NCI-H1417 (cell line): ENCODE measurements at places on chromosomes 7 and 10.

DNA sequence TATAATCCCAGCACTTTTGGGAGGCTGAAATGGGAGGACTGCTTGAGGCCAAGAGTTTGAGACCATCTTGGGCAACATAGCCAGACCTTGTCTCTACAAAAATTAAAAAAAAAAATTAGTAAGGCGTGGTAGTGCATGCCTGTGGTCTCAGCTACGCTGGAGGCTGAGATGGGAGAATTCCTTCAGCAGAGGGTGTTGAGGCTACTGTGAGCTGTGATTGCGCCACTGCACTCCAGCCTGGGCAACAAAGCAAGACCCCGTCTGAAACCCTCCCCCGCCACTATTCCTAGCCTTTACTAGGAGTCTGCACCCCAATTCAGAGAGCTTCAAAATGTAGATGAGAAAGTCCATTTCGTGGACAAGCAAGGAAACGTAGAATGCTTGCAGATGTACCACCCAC lies 95.2 kb downstream of the PRPF18 start:
- DNase-seq: no peak

- DNase-seq: no peak
Measured at GRCh38 chr7:945147-945555, 9.3 kb downstream of the ADAP1 start.

- DNase-seq: no peak
Measured at GRCh38 chr7:123346766-123347165, 147.0 kb upstream of the SLC13A1 start.

GRCh38 chr7:19101472-19101871 lies 16.0 kb downstream of the TWIST1 start:
- DNase-seq: no peak

- DNase-seq: no peak
Measured at GRCh38 chr7:102030696-102031095, 213.3 kb downstream of the CUX1 start.

DNA sequence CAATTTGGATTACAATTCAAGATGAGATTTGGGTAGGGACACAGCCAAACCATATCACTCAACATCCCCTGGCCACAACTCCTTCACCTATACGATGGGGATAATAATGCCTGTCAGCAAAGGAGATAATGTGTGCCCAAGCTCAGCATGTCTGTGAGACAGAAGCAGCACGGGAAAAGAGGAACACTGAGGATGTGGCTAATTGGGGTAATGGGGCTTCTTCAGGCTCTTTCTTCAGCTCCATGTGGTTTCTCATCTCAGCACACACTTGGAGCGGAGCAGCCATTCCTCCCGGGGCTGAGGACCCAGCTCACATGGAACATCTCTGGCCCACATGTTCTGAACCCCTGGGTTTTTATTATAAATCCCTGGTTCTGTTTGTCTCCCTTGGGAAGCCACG lies 136.0 kb upstream of the NAMPT start:
- DNase-seq: no peak

DNA sequence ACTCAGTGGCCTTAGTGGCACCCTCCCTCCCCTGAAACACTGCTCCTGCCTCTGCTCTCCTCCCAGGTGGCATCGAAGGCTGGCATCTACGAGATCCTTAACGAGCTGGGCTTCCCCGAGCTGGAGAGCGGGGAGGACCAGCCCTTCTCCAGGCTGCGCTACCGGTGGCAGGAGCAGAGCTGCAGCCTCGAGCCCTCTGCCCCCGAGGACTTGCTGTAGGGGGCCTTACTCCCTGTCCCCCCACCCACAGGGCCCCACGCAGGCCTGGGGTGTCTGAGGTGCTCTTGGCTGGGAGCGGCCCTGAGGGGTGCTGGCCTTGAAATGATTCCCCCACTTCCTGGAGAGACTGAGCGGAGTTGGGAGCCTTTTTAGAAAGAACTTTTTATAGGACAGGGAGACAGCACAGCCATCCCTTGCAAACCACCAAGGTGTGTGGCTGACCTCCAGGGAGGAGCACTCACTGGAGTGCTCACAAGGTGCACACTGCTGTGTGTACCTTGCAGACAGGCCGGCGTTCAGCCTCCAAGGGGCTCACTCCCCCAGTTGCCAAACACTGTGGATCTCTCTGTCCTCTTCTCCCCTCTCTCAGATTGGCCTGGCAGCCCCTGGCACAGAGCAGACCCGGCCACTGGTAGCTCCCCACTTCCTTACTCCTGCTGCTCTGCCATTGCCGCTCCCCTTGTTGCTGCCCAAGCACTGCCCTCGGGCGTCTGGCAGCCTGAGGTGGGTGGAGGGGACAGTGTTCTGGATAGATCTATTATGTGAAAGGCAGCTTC lies 35.8 kb downstream of the PRF1 start:
- no peak for DNase-seq

- DNase-seq: peak; percentile 52
Measured at GRCh38 chr7:126840869-126841268, 411.9 kb downstream of the GRM8 start.

DNA sequence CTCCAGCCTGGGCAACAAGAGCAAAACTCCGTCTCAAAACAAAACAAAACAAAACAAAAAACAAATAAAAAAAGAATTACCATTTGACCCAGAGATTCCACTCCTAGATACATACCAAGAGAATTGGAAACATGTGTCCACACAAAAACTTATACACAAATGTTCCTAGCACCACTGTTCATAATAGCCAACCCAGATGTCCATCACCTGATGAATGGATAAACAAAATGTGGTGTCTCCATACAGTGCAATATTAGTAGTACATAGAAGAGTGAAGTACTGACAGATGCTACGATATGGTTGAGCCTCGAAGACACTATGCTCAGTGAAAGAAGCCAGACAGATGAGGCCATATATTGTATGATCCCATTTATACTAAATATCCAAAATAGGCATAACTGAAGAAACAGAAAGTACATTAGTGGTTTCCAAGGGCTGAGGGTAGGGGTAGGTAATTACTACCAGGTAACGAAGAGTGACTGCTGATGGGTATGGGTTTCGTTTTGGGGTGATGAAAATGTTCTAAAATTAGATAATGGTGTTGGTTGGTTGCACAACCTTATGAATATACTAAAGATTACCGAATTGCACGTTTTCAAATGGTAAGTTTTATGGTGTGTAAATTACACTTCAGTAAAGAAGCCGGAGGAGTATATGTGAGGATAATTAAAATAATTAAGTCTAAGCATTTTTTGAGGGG lies 20.0 kb downstream of the MYO1G start:
- no peak for DNase-seq

GRCh38 chr7:5705318-5705717 lies 76.1 kb downstream of the RNF216 start:
- DNase-seq: no peak

DNA sequence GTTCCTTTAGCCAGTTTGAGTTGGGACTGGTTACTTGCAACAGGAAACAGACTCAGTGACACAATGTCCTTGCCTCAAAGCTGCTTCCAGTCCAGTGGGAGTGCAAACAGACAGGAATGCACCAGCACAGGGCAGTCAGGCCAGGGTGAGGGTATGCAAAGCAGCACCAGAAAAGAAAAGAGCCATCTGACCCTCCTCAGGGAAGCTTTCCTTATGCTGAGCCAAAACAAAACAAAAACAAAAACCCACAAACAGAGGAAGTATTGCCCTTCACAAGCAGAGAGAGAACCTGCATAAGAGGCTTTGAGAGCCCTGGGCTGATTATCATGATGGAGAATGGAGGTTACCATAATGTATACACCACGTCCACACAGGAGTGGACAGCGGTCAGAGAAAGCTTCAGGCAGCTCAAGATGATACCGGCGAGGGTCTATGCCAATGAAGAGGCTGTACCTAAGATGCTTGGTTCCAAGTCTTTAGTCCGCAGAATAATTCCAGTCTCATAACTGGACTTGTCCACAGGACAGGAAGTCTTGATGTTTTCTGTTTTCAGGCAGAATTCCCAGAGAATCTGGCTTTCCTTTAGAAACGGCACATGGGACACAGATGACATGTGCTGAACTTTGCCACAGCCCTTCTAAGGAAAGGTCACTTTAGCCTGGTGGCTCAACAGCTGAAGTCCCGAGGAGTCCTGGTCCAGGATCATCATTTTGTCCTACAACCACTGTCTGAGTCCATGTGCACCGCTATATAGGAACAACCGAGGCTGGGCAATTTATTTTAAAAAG lies 263.3 kb downstream of the TNS3 start:
- no peak for DNase-seq
